Amniotic stem cell (primary cell): ENCODE measurements at places on chromosomes 4 and X.

GRCh38 chr4:123747016-123747415, 350.4 kb downstream of the SPRY1 start:
- DNase-seq, result no peak

DNA sequence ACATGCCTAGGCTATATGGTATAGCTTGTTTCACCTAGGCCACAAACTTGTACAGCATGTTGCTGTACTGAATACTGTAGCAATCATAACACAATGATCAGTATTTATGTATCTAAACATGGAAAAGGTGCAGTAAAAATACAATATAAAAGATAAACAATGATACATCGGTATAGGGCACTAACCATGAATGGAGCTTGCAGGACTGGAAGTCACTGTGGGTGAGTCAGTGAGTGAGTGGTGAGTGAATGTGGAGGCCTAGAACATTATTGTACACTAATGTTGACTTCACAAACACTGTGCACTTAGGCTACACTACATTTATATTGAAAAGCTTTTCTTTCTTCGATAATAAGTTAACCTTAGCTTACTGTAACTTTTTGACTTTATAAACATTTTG, 45.6 kb upstream of the ANK2 start:
- no peak for DNase-seq

GRCh38 chr4:125243789-125244397, 70.9 kb upstream of the FAT4 start:
- DNase-seq, result no peak

DNA sequence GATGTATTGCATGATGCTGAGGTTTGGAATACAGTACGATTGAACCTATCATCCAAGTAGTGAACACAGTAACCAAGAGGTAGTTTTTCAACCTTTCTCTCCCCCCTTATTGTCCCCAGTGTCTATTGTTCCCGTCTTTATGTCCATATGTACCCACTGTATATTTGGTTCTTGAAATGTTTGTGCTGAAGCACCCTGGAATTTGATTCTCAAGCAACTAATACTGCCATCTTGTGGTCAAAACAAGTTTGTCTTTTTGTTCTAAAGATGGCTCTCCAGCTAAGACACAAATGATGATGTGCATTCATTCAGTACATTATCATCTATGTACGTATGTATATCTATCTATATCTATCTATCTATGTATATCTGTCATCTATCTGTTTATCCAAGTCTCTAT, 33.5 kb upstream of the DCX start:
- peak; percentile 34 for DNase-seq

DNA sequence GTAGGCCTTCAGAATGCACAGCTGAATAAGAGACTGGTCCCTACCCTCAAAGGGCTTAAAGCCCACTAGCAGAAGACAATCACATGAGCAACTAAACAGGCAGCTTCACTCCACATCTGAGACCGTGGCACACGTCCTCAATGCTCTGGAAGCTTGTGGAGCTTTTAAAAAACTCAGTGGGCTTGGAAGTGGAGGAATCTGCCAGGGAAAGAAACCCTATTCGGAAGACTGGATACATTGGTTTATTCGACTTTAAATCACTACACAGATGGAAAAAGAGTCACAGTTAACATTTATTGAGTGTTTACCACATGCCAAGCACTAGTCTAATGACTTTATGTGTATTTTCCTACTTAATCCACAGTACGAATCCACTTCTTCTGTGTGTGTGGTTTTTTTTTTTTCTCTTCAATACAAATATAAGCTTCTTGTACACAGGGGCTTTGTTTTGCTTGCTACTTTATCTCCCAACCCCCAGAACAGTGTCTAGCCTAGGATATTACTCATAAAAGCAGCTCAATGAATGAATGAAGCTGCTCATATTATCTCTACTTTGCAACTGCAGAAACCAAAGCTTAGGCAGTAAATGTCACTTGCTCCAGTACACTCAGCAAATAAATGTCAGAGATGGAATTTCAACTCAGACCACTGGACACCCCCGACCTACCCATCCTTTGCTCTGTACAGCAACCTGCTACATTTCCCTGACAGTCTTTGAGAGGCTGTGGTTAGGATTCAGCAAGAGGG, 137.7 kb downstream of the LDB2 start:
- no peak for DNase-seq

GRCh38 chr4:174658246-174658645, 136.0 kb upstream of the HPGD start:
- DNase-seq, result no peak

GRCh38 chr4:101835121-101835904, 44.8 kb downstream of the BANK1 start:
- DNase-seq, result peak; percentile 18

- no peak for DNase-seq
Measured at GRCh38 chrX:46029777-46030176, 515.4 kb downstream of the ZNF674 start.

- no peak for DNase-seq
Measured at GRCh38 chrX:54945224-54945623, 24.6 kb downstream of the TRO start.

DNA sequence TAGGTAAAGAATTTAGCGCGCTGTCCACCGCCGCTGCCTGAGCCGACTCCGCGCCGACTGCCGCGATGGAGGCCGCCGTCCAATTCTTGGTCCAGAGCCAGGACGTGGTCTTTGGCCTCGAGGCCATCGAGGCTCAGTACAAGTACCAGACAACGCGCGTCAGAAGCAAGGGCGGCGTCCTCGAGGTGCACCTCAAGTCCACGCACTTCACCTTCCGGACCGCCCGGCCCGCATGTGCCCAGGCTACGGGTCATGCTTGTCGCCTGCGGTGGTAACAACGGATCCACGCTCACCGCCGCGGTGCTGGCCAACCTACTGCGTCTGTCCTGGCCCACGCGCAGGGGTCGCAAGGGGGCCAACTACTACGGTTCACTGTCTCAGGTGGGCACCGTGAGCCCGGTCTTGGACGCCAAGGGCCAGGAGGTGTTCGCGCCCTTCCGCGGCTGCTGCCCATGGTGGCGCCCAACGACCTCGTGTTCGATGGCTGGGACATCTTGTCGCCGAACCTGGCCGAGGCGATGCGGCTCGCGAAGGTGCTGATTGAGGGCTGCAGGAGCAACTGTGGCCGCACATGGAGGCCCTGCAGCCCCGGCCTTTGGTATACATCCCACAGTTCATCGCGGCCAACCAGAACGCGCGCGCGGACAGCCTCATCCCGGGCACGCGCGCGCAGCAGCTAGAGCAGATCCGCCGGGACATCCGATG, 128.0 kb downstream of the ANAPC4 start:
- no peak for DNase-seq

GRCh38 chr4:30837131-30837539, 117.0 kb downstream of the PCDH7 start:
- no peak for DNase-seq

GRCh38 chr4:86160426-86160825, 199.4 kb downstream of the MAPK10 start:
- no peak for DNase-seq

DNA sequence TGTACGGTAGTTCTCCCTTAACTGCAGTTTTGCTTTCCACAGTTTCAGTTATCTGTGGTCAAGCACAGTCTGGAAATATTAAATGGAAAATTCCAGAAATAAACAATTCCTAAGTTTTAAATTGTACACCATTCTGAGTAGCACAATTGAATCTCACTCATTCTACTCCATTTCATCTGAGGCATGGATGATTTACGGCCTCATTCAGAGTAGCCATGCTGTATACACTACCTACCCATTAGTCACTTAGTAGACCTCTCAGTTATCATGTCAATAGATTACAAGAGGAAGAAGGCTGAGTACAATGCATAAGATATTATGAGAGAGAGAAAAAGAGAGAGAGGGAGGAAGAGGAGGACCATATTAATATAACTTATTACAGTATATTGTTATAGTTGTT, 77.5 kb downstream of the ENOX2 start:
- no peak for DNase-seq

DNA sequence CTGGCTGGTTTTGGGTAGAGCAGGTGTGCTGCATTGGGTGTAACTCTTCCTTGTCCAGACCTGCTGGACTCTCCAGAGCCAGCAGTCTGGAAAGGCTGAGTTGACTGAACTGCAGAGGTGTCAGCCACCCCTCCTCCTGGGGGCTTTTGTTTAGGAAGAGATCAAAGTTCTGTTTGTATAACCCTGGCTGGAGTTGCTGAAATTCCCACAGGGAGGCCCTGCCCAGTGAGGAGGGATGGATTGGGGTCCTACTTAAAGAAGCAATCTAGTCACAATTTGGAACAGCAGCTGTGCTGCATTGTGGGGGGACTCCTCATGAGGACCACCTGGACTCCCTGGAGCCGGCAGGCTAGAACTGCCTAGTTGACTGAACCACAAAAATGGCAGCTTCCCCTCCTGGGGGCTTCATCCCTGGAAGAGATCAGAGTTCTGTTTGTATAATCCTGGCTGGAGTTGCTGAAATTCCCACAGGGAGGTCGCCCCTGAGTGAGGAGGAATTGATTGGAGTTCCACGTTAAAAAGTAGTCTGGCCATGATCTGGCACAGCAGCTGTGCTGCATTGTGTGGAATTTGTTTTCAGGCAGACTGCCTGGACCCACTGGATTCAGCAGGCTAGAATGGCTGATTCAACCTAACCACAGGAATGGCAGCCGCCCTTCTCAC, 264.9 kb upstream of the ZC4H2 start:
- no peak for DNase-seq

GRCh38 chr4:121177246-121178137, 13.4 kb upstream of the TNIP3 start:
- no peak for DNase-seq

GRCh38 chr4:119663160-119663788, 34.7 kb upstream of the PDE5A start:
- no peak for DNase-seq

GRCh38 chr4:90317785-90318184, 190.6 kb downstream of the CCSER1 start:
- DNase-seq, result peak; percentile 66

- DNase-seq, result peak; percentile 7
Measured at GRCh38 chr4:181261279-181261678, 981.9 kb upstream of the TENM3 start.

- no peak for DNase-seq
Measured at GRCh38 chr4:168367065-168367464, 48.5 kb upstream of the DDX60 start.

GRCh38 chr4:8586671-8587468, 5.7 kb upstream of the CPZ start:
- DNase-seq, result no peak

DNA sequence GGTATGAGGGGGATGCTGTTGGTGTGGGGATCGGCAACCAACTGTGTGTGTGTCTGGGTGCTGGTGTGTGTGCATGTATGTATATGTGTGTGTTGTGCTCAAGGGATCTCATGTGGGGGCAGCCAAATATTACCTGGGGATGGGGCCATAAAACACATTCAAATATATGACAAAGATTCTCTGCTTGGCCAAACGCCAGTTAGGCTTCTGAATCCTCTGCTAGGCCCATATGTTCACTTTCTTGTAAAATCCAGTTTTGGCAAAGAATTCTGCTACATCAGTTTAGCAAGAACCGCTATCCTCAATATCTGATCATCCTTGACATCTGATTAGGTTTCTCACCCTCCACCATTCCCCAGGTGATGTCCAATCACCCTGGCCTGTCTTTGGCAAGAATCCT, 106.6 kb downstream of the RASL11B start:
- DNase-seq, result no peak

DNA sequence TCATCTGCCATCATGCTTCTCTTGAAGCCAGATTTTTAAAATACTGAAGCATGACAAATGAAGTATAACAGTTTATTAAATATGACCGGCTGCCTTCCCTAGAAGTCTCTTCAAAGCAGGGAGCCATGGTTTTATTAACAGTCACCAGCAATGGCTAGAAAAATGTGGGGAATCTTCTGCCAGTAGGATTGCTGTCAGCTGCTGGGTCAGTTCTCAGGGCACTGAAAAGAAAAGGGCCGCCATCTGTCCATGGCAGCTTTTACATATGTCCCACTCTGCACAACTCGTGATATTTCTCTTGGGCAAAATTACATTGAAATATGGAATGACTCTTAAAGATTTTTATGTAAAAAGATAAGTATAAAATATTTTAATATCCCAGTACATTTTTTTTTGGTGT, 2.8 kb downstream of the CCNG2 start:
- DNase-seq, result no peak

- no peak for DNase-seq
Measured at GRCh38 chrX:71098302-71098701, 2.7 kb downstream of the FOXO4 start.

- DNase-seq, result no peak
Measured at GRCh38 chrX:11555759-11556158, 110.0 kb downstream of the ARHGAP6 start.

DNA sequence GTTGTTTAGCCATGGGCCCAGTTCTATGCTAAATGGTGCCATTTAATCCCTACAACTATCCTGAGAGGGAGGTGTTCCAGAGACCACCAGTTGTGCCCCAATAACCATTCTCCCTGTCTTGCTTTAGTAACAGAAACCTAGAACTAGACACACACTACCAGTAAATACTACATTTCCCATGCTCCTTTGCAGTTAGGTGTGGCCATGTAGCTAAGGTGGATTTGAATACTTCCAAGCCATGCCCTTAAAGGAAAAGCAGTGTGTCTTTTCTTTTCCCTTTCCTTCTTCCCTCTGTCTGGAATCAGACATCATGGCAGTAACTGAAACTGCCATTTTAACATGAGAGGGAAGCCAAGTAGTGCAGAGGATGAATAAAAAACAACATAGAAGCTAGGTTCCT, 90.9 kb upstream of the TMEM33 start:
- DNase-seq, result no peak

- no peak for DNase-seq
Measured at GRCh38 chrX:19683358-19683757, 168.1 kb upstream of the MAP3K15 start.

DNA sequence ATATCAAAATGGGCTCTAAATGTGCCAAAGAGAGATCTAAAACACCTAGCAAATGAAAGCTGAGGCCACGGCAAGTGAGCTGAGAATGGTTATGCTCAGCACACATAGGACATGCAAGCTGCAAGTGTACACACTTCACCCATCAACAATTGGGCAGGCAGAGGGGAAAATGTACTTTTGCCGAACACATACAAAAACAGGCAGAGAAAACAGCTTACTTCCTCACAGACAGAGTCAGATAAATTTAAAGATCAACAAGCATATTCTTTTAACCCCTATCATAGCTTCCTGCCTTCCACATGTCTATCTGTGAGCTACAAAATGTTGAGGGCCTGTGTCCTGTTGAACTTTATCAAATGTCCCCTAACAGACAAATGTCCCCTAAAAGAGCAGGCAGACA, 60.3 kb downstream of the SH3KBP1 start:
- no peak for DNase-seq
